ENCODE measurements at places on chromosomes 7 and 10.
A peak's percentile ranks its signal among the peaks of the same experiment; 100 is the strongest.

GRCh38 chr7:15128716-15129115 is 226.2 kb upstream of the DGKB start:
- DNase-seq: no peak

DNA sequence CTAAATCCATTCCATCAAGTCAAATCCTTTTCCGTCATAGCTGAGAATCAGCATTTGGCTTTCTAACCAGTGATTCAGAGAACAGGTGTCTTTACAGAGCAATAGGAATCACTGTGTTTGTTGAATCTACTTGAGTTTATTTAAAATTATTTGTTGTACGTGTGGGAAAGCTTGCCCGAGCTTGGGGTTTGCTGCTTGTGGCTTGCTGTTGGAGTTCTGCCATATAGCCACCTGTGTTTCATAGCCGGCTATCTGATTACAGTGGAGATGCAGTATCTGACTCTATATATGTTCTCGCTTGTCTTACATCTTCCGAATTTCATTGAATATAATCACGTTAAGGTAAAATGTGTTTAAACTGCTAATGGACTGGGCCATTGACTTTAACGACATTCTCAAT is 274.3 kb upstream of the MKI67 start:
- DNase-seq: no peak

GRCh38 chr7:41029072-41029499 is 673.8 kb downstream of the INHBA start:
- peak; percentile 96 for DNase-seq

- DNase-seq: no peak
These were observed 113.1 kb downstream of the CTTNBP2 start for GRCh38 chr7:117759950-117760640.

GRCh38 chr7:33720870-33721269 is 184.5 kb upstream of the BMPER start:
- DNase-seq: no peak

- DNase-seq: peak; percentile 74
These were observed 163.7 kb downstream of the SEMA3D start for GRCh38 chr7:85023066-85023712.

All from choroid plexus epithelial cell (primary cell).